PC-9 (cell line): ENCODE measurements at places on chromosomes 12 and 14. TPM values are rescaled to one million over a fixed set of nuclear protein-coding genes. Genes with fewer than 3 reads are reported as not detected.
A peak's percentile ranks its signal among the peaks of the same experiment; 100 is the strongest.

DNA sequence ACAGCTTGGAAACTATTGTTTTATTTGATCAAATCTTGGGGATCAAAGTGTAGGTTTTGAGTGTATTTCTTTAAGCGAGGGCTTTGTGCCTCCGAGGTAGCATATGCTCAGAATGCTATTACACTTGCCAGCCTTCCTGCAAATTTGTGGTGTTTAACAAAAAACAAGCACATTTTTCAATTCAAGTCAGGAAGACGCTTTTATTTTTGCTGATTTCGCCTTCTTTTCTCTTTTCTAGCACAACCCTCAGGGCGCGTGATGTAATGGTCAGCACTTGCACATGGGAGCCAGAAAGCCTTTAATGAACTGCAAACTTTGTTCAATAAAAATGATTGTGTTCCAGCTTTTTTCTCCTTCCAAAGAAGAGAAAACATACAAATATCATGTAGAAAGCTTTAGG, 466.5 kb downstream of the PRKD1 start:
- no peak overlapping the region for H3K4me3 ChIP-seq
- H3K27me3 ChIP-seq: no peaks in the 10 kb centered on the region
- H3K36me3 ChIP-seq: no peaks in the 10 kb centered on the region
- H3K27ac ChIP-seq: no peak overlapping the region
- no peaks in the 10 kb centered on the region for H3K4me1 ChIP-seq

GRCh38 chr12:82359115-82359478, 768 bp downstream of the METTL25 start:
- H3K27ac ChIP-seq: peak overlapping the region; percentile 86; the same call in 1 of the 2 replicates
- H3K27me3 ChIP-seq: no peaks in the 10 kb centered on the region
- H3K4me3 ChIP-seq: peak overlapping the region; percentile 89
- peaks cover 18% of the 10 kb centered on the region for H3K36me3 ChIP-seq
- peaks cover 10% of the 10 kb centered on the region; the same call in 1 of the 2 replicates for H3K4me1 ChIP-seq

GRCh38 chr12:48016373-48017020, 12.2 kb upstream of the COL2A1 start:
- H3K36me3 ChIP-seq: no peaks in the 10 kb centered on the region
- no peak for DNase-seq
- no peak overlapping the region for H3K4me3 ChIP-seq
- H3K27ac ChIP-seq: no peak overlapping the region

Gene NELL2
- total RNA-seq: 0.61 and 1.2 TPM in 2 replicates

- no peaks in the 10 kb centered on the region for H3K4me1 ChIP-seq
- no peak for DNase-seq
- H3K27me3 ChIP-seq: peaks cover 55% of the 10 kb centered on the region
- H3K4me3 ChIP-seq: no peak overlapping the region
Measured at GRCh38 chr12:119296535-119296934, 38.0 kb upstream of the CCDC60 start.

DNA sequence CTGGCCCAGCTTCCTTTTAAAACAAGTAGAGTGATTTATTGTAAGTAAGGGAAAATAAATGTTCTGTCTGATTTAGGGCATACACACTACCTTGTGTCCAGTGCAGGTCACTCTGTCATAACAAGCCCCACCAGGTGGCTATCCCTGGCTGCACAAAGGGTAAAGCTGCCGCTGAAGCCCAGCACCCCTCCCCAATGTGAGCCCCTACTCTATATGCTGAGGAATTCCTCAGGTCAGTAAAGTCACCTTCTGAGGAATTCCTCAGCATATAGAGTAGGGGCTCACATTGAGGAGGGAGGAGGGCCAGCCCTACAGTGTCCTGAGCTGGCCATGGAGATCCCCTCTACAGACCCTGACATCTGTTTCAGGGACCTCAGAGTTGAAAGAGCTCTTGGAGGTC, 67.2 kb downstream of the TBC1D30 start:
- H3K36me3 ChIP-seq: no peaks in the 10 kb centered on the region
- no peak overlapping the region for H3K27ac ChIP-seq
- H3K4me3 ChIP-seq: no peak overlapping the region
- DNase-seq: no peak
- H3K27me3 ChIP-seq: no peaks in the 10 kb centered on the region
